ENCODE measurements at places on chromosomes 4 and X.

- peak; percentile 66 for DNase-seq
These were observed 26.3 kb upstream of the DACH2 start for GRCh38 chrX:86121916-86122315.

- DNase-seq: no peak
These were observed 759.1 kb upstream of the SLIT2 start for GRCh38 chr4:19492606-19493005.

DNA sequence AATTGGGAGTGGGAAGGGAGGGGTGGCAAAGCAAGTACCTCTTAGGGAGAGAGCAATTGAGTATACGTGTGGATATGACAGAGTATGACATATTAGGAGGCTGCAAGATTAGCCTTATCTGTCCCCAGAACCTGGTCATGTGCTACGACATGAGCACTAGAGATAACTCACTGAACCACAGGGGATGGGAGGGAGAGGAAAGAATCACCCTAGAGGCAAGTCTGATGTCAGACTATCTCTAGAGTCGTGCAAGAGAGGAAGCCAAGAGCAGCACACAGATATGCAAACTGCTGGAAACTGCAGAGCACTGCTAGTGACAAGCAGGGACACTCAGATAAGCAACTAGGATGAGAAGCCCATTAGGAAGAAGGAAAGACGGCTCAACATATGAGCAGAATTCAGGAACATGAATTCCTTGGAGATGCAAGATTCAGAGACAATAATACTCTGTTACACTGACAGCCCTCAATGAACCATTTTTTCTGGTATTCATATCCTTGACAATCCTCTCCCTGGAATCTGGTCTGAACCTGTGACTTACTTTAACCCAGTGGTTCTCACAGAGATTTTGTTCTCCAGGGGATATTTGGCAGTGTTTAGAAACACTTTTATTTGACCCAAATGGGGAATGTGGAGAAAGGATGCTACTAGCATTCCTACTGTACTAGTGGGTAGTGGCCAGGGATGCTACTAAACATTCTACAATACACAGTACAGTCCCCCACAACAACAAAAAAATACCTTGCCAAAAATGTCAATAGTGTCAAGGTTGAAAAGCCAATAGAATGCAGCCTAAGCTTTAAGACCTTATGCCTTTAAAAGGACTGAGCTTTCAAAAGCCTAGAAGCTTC lies 84.0 kb upstream of the BMP2K start:
- DNase-seq: no peak

DNA sequence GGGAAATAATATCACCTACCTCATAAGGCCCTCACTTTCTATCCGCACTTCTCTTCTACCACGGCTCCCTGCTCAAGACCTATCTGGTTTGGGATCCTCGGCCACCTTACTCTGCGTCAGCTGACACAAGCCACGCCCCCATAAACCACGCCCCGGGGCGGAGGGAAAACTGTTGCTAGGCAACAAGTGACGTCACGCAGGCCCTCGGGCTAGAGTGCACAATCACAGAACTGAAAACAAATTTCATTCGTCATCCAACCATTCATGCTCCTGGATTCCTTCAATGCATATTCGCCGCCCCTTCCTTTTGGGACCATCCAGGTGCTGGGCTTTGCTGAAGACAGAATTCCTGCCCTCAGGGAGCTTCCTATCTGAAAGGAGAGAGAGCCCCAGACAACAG lies 66.3 kb downstream of the SMC1A start:
- DNase-seq: no peak

GRCh38 chr4:70728091-70728490 lies 6.3 kb downstream of the RUFY3 start:
- DNase-seq: no peak
